ENCODE measurements at places on chromosomes 12 and 14.

DNA sequence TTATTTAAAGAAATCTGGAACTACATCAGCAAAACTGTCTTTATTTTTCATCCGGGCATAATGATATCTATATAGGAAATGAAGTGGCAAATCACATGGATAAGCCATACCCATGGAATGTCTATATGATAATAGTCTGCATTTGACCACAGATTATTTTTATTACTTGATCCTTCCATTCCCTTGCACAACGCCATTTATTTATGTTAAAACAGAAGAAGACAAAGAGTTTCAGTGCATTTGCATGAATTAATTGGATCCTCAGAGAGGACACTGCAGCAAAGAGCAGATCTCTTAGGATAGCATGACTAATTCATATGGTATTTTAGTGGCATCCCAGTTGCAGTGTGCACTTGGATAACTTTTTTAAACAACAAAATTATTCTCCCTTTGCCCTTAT, 345.0 kb downstream of the CCDC91 start:
- no peak for DNase-seq

GRCh38 chr14:88753873-88754272, 38.9 kb downstream of the EML5 start:
- no peak for DNase-seq

DNA sequence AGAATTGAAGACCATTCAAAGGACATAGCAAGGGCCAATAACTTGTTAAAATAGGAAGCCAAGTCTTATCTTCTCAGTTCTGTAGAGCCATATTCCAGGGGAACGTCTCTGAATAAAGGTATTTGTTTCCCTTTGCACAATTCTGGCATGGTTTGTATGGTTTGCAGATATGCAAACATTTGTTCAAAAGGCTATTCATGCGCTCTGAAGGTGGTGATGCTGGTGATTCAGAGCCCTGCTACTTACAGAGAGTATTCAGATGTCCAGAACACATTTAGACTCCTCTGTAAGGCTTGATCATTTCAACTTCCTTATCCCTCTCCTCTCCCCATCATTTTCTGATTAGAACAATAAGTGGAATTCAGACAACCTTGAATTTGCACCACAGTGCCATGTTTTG, 35.9 kb downstream of the SLC4A8 start:
- DNase-seq = no peak

- DNase-seq = no peak
Observed at GRCh38 chr14:51616724-51617409, 34.8 kb upstream of the FRMD6 start.

- no peak for DNase-seq
Observed at GRCh38 chr14:95185033-95185766, 27.9 kb upstream of the DICER1 start.

GRCh38 chr14:102644523-102644922, 52.1 kb downstream of the RCOR1 start:
- no peak for DNase-seq

GRCh38 chr12:23556661-23557060, 392.8 kb downstream of the SOX5 start:
- no peak for DNase-seq

DNA sequence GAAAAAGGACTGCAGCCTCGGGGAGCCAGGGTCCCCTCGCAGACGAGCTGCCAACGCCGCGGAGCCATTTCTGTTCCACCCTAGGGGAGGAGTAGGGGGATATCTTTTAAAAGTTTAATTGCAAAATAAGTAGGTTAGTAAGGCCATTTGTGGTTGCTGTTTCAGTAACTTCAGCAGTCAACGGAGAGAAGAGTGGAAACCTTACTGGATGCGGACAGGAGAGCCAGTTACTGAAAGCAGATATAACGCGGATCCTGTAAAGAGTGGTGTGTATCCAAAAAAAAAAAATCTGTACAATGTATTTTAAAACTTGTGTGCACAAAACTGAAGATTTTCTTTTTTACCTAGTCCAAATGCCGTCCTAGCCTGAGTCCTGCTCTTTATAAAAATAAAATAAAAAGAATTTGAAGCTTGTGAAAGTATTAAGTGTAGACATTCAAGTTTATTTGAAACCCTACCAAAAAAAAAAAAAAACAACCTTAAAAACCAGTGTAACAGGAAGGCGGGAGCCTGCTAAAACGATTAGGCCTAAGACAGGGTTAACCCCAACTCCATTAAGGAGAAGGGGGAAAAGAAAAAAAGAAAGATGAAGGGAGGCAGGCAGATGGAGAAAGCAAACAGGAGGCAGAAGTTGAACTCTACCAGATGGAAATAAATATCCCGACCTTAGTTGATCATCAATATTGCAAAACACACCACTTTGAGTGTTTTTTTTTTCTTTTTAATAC, 1.0 kb upstream of the BTG1 start:
- no peak for DNase-seq

GRCh38 chr14:56956182-56956581, 145.9 kb upstream of the OTX2 start:
- no peak for DNase-seq

DNA sequence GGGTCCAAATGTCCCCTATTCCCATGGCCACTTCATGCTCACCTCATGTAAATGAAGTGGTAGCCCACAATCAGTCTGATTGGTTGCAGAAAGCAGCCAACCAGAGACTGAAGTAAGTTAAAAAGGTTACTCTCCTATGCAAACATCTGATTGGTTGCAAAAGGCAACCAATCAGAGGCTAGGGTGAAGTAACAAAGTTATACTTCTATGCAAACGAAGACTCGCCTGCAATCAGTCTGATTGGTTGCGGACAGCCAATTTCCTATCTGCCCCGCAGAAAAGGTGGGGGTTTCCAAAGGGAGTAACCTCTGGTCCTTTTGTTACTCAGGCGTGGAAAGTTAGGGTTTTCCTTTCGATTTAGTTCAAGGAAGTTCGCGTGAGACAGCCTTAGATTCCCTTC, 208.1 kb upstream of the NEDD1 start:
- no peak for DNase-seq

- DNase-seq = no peak
Observed at GRCh38 chr14:73784181-73784987, 67.2 kb upstream of the PTGR2 start.

DNA sequence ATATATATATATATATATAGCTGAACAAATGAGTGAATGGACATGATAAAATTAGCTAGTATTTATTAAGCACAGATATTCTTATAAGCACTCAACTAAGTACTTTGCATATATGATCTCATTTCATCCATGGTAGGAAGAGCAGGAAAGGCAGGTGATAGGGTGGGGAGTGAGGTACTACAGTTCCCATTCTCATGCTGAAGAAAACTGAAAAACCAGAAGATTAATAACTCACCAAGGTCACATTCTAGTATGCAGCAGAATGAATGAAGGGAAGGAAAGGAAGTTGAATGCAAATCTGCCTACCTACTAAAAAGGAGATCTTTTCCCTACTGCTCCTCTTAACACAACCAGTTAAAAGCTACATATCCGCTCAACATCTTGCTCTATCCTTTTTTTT, 298.1 kb upstream of the TMPO start:
- no peak for DNase-seq

- no peak for DNase-seq
Observed at GRCh38 chr12:70403826-70404225, 37.7 kb downstream of the KCNMB4 start.

GRCh38 chr14:74569806-74570591, 42.0 kb downstream of the LTBP2 start:
- no peak for DNase-seq

- DNase-seq = no peak
Observed at GRCh38 chr12:102481705-102482425, 1.5 kb upstream of the IGF1 start.

- DNase-seq = no peak
Observed at GRCh38 chr12:122215771-122216170, 10.1 kb downstream of the DIABLO start.
